Smooth muscle cell of the coronary artery (primary cell): ENCODE measurements at places on chromosomes 16 and 17. TPM values are rescaled to one million over a fixed set of nuclear protein-coding genes. Genes with fewer than 3 reads are reported as not detected.

CFAP97D1 gene
- under 0.01 TPM in 1 of 2 replicates, not detected in the other for total RNA-seq

PIPOX gene
- 1.4 and 1.9 TPM in 2 replicates for total RNA-seq

PRDM7 gene
- not detected in 2 replicates for total RNA-seq

NLRC3 gene
- total RNA-seq: under 0.01 TPM in 2 replicates

CDH5 gene
- 3.3 and 23.2 TPM in 2 replicates for total RNA-seq

TNFRSF17 gene
- total RNA-seq: 0.12 TPM in 1 of 2 replicates, not detected in the other

WBP2 gene
- 21.3 TPM in 2 replicates for total RNA-seq

CBLN1 gene
- not detected in 2 replicates for total RNA-seq

PLA2G10 gene
- total RNA-seq: not detected in 2 replicates

SHBG gene
- total RNA-seq: 0.23 and 1.2 TPM in 2 replicates

SHCBP1 gene
- 0.94 and 8.3 TPM in 2 replicates for total RNA-seq

CTF1 gene
- 0.23 and 0.98 TPM in 2 replicates for total RNA-seq

RAB37 gene
- 0.15 TPM in 1 of 2 replicates, not detected in the other for total RNA-seq

LITAFD gene
- not detected in 2 replicates for total RNA-seq

PROCA1 gene
- 0.90 and 1.4 TPM in 2 replicates for total RNA-seq

STAT5A gene
- 11.4 and 31.5 TPM in 2 replicates for total RNA-seq

ABCC3 gene
- 4.0 and 13.6 TPM in 2 replicates for total RNA-seq

CA10 gene
- total RNA-seq: not detected in 2 replicates

KRTAP9-8 gene
- total RNA-seq: not detected in 2 replicates

OR4D1 gene
- total RNA-seq: not detected in 2 replicates

NOD2 gene
- 0.30 and 0.59 TPM in 2 replicates for total RNA-seq

TMC8 gene
- total RNA-seq: not detected in 2 replicates

ADGRG3 gene
- not detected in 2 replicates for total RNA-seq

C17orf78 gene
- not detected in 2 replicates for total RNA-seq

CMTM1 gene
- 1.9 and 2.1 TPM in 2 replicates for total RNA-seq

LRRC37A3 gene
- 2.5 and 2.6 TPM in 2 replicates for total RNA-seq

TMIGD1 gene
- not detected in 2 replicates for total RNA-seq

ZG16 gene
- not detected in 2 replicates for total RNA-seq

PMFBP1 gene
- total RNA-seq: 0.15 TPM in 1 of 2 replicates, not detected in the other

PIRT gene
- not detected in 2 replicates for total RNA-seq

MYH2 gene
- not detected in 2 replicates for total RNA-seq

SLC6A4 gene
- total RNA-seq: 0.90 TPM in 1 of 2 replicates, not detected in the other

ABCA8 gene
- total RNA-seq: 57.4 and 85.5 TPM in 2 replicates

NUTF2 gene
- 79.6 and 157 TPM in 2 replicates for total RNA-seq

YPEL2 gene
- 12.9 and 16.2 TPM in 2 replicates for total RNA-seq

TMC7 gene
- 0.12 and 1.7 TPM in 2 replicates for total RNA-seq

HOXB6 gene
- total RNA-seq: 0.08 and 0.12 TPM in 2 replicates

TBX21 gene
- not detected in 2 replicates for total RNA-seq

TMEM235 gene
- not detected in 2 replicates for total RNA-seq

GNGT2 gene
- total RNA-seq: not detected in 2 replicates

GJC1 gene
- 9.5 and 11.6 TPM in 2 replicates for total RNA-seq

CD300E gene
- not detected in 2 replicates for total RNA-seq

MEIOB gene
- total RNA-seq: 0.23 TPM in 1 of 2 replicates, not detected in the other

NPIPB8 gene
- not detected in 2 replicates for total RNA-seq

TAC4 gene
- not detected in 2 replicates for total RNA-seq
